ENCODE measurements at places on chromosomes 6 and 20.
A peak's percentile ranks its signal among the peaks of the same experiment; 100 is the strongest.

GRCh38 chr6:144696610-144697368, 411.7 kb downstream of the UTRN start:
- DNase-seq = no peak

- no peak for DNase-seq
These were observed 759.7 kb downstream of the HDGFL1 start for GRCh38 chr6:23329086-23329485.

DNA sequence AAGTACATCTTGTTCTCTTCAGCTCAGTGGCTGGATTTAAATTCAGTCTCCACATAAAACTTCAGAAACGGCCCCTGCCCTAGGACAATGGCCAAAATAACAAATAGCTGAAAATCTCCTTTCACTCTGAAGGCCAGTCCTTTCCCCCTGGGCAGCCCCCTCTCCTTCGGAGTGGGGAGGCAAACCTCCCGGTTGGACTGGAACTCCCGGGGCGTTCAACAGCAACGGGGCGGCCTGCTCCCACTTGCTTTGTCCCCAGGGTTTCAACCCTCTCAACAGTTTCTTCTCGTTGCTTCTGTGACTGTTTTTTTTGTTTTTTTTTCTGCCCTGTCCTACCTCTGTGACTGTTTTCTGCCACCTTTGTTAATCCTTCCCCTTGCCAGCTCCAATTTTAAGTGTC, 102.6 kb upstream of the DUSP22 start:
- no peak for DNase-seq

DNA sequence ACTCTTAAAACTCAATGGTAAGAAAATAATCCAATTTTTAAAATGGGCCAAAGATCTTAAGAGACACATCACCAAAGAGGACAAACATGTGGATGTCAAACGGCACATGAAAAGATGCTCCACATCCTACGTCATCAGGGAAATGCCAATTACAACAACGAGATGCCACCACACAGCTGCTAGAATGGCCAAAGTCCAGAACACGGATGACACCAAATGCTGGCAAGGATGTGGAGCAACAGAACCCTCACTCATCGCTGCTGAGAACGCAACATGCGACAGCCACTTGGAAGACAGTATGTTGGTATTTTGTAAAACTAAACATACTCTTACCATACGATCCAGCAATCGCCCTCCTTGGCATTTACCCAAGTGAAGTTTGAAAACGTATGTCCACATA, 132.8 kb upstream of the CDH4 start:
- no peak for DNase-seq

GRCh38 chr6:118589649-118590365, 41.7 kb downstream of the PLN start:
- DNase-seq = no peak

- no peak for DNase-seq
These were observed 143.4 kb upstream of the EEF1E1 start for GRCh38 chr6:8245726-8246125.

DNA sequence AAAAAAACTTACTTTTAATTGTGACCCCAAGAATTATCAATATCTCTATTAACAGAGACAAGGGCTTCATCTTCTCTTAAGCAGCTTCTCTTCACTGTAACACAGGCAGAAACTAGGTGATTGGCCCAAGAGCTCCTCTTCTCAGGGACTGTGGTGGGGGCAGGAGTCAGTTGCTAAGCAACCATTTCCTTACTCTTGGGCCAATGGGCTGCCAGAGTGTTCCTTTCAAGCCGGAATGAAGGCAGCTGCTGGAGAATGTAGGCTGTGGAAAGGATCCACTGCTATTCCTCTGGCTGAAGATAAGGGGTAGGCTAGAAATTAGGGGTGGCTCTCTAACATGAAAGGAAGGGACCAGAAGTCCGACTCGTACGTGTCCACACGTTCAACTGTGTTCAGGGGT, at the start of gene SEL1L2:
SEL1L2 (minus strand) TSS at position 150 of the 400 bp plus-strand sequence; CDS start at position 70, 80 bp downstream.
- no peak for DNase-seq

DNA sequence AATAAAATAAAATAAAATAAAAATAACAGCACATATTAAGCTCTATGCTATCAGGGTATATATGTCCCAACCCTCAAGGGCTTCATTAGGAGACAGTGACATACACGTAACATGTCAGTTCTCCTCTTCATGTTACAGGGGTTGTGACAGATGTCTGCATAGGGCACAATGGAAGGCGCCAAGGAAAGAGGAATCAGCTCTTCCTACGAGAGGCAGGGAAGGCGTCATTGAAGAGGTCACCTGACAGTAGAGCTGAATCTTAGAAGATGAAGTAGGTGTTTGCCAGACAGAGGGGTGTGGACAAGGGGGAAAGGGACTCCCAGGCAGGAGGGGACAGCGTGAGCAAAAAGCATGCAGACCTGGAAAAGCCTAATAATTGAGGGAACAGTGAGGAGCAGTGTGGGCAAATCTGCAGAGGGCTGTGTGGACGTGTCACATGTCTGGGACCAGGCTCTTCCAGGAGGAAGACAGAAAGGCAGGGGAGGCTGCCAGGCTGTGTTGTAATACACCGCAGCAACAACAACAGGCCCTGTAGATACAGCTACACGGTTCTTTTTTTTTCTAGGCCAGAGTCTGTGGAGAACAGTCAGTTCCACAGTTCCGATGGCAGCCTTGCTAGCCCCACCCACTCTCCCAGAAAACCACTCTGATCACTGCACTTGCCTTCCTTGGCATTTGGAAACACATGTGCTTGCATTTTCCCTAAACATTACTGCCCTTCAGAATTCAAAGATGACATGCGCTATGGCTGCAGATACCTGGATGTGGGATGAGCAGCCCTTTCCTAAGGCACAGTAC, 2.5 kb upstream of the FKBP5 start:
- no peak for DNase-seq

DNA sequence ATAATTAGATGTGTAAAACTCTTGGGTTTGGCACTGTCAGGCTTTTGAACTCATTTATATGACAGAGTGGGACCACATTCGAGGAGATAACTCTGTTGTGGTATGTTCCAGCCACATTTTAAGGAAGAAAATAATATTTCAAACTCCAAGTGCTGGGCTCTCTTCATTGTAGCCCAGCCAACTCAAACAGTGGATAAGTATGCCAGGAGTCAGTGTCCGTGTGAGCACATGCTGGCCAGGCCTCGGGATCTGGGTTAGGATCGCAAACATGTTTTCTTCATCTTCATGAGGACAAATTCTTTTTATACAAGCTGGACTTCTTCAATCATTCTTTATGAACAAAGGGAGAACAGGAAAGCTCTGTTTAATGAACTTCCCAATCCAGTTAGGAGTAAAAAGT, 497.5 kb downstream of the MAFB start:
- DNase-seq = no peak

DNA sequence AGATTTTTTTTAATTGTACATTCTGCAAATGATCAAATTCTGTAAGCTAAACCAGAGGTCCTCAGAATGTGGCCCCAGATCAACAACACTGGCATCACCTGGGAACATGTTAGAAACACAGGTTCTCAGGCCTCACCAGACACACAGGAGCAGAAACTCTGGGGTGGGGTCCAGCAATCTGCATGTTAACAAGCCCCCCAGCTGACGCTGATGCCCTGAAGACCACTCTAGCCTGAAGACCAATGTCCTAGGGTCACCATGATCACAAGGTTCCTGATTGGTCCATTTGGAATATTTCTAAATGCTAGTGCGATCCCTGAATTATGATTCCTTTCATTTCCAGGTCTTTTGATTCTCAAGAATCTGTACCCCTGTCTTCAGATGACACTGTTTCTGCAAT, 2.4 kb upstream of the LY86 start:
- no peak for DNase-seq

DNA sequence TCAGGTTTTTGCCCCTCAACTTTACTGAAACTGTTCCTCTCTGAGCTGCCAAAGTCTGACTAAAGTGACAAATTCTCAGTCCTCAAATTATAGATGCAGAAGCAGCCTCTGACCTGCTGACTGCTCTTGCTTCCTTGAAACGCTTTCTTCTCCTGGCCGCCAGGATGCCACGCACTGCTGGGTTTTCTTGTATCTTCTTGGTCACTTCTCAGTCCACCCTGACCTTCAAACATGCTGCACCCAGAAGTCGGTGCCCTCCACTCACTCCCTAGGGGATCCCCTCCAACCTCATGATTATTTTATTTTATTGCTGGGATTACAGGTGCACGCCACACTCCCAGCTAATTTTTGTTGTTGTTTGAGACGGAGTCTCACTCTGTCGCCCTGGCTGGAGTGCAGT, 24.7 kb downstream of the SYNJ2 start:
- DNase-seq = no peak

DNA sequence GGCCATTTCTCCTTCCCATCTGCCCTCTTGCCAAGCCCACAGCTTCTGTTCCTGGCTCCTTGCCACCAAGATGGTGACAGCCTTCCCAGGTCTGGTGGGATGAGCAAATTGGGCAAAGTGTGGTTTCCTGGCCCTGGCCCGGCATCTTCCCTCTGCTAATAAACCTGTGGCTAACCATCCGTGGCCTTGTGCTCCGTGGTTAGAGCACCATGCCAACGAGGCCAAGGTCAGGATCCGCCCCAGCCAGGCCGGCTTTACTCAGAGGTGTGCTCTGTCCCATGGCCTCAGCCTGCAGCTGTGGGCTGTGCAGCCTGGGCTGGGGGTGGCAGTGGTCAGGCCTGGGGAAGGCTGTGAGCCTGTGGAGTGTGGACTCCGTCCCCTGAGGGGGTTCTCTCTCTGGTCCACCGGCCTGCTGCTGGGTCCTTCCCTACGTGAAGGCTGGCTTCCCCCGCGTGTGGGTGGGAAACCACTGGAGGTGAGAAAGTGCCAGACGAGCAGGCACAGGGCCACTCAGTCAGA, 117.4 kb downstream of the VEGFA start:
- DNase-seq = no peak

DNA sequence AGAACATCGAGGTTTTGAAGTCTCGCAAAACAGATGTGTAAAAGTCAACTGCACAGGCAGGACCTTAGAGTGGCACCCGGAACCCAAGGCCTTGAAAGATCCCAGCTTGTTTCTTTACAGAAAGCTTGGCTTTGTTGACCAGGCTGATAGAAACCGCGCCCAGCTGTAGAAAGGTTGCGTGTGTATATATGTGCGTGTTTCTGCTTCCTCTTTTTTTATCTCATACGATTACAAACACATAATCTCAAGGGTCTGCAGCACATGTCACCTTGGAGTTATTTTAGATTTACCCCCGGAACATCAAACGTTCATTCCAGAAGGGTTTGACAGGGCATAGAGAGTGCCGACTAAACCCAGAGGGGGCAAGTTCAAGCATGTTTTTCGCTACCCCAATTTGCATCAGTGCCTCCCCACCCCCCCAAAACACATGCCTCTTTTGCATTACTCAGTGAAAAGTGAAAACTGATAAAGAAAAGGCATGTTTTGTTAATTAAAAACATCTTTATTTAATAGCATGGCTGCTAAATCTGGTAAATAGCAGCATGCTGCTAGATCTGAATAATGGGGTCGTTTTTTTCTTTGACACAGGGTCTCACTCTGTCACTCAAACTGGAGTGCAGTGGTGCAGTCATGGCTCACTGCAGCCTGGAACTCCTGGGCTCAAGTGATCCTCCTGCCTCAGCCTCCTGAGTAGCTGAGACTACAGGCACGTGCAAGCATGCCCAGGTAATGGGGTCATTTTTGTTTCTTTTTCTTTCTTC, 33.2 kb upstream of the NCOA3 start:
- DNase-seq = no peak

GRCh38 chr6:29216528-29216927, 45.8 kb downstream of the OR2J2 start:
- DNase-seq = no peak

DNA sequence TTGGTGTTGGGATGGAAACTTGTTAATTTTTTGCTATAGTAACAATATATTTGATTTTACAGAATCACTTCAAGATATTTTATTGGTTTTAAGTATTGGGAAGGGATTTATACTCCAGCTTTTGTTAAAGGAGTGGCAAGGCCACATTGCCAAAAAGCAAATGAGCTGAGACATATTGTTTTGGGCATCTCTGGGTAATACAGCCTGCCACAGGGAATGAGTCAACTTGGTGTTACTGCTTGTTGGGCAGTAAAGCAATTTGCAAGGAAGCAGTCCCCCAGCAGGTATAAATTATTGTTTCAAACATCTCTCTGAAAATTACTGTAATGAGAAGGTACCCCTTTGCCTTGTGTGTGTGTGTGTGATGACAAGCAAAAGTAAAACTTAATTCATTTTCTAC, 868.3 kb upstream of the FLRT3 start:
- no peak for DNase-seq

GRCh38 chr20:13277663-13278295, 56.7 kb downstream of the ISM1 start:
- DNase-seq = no peak

DNA sequence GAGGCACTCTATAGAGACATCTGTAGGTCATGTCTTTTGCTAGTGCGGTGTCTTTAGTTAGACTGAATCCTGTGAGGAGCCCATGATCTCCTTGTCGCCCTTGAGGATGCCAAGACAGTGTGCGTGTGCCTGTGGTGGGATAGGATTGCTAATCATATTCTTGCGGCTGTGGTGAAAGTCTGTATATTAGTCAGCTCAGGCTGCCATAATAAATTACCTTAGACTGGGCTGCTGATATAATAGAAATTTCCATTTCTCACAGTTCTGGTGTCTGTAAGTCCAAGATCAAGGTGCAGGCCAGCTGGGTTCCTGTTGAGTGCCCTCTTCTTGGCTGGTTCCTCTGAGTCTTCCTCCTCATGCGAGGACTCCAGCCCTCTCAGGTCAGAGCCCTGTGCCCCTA, 141.2 kb downstream of the JARID2 start:
- no peak for DNase-seq

- DNase-seq = peak; percentile 95
These were observed at the start of gene ABCC10 for GRCh38 chr6:43427406-43428111. Gene ABCC10, plus strand, starts transcription at chr6:43427541. Its CDS starts 438 bp downstream, at chr6:43427979.

GRCh38 chr20:33172781-33173180, 4.8 kb downstream of the BPIFA2 start:
- no peak for DNase-seq

- no peak for DNase-seq
These were observed 26.2 kb downstream of the PHACTR3 start for GRCh38 chr20:59630526-59630925.

- DNase-seq = no peak
These were observed 560.6 kb downstream of the COL12A1 start for GRCh38 chr6:74645108-74645849.

DNA sequence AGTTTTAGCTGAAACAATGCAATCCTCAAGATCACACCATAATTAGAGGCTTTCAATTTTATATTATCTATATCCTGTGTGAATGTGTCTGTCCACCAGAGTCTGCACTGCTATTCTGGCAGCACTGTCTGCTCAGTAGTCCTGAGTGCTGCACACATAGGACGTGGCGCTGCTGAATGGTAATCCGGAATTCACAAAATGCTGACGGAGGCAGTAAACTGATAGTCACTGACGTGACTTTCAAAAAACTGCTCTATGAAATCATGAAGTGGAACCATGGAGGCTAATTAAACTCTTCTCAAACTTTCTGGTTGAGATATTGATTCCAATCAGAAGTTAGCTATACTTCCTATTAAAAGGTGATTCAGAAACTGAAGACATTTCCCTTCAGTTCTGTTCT, 190.8 kb upstream of the NOX3 start:
- DNase-seq = no peak

DNA sequence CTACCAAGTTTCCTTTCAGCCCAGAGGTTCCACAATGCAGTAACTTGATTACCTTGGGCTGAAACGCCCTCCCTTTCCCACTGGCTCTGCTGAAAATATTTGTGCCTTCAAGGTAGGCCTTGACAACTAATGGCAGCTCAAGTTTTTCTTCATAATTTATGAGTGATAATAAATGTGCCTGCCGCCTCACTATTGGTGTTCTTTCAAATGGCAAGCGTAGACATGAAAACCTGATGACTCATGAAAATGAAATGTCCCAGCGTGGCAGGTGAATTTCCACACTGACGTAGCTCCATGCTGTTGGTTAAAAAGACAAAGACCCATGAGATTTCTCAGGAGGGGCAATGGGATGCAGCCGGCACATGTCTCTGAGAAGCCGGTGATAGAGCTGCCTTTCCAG, 107.2 kb upstream of the GGTLC1 start:
- no peak for DNase-seq
